ENCODE measurements at places on chromosomes 2 and 18. TPM values are rescaled to one million over a fixed set of nuclear protein-coding genes. Genes with fewer than 3 reads are reported as not detected.

B4GALT6 gene
- 2.8 TPM for total RNA-seq

TLX2 gene
- under 0.01 TPM for total RNA-seq

FNDC4 gene
- total RNA-seq, result 24.5 TPM

POTEJ gene
- total RNA-seq, result not detected

HADHA gene
- total RNA-seq, result 136 TPM

TCF7L1 gene
- 2.3 TPM for total RNA-seq

SLC5A7 gene
- total RNA-seq, result not detected

GGCX gene
- 67.3 TPM for total RNA-seq

ZNF521 gene
- total RNA-seq, result 9.9 TPM

CRYBA2 gene
- total RNA-seq, result not detected

CXCR4 gene
- total RNA-seq, result 0.85 TPM

SIX3 gene
- not detected for total RNA-seq

SP9 gene
- total RNA-seq, result not detected

KCNE4 gene
- total RNA-seq, result 151 TPM

C2orf80 gene
- not detected for total RNA-seq

TIMM21 gene
- 63.6 TPM for total RNA-seq

RNF152 gene
- 90.5 TPM for total RNA-seq

CYBRD1 gene
- total RNA-seq, result 81.9 TPM

MTCL1 gene
- total RNA-seq, result 21.7 TPM

CYTIP gene
- total RNA-seq, result 5.9 TPM

GPR75 gene
- 1.2 TPM for total RNA-seq

GAD1 gene
- under 0.01 TPM for total RNA-seq

MSTN gene
- total RNA-seq, result 0.56 TPM

Data from regular cardiac myocyte (primary cell).